ENCODE measurements at places on chromosomes 16 and 17.

- DNase-seq = peak; percentile 71
Measured at GRCh38 chr16:2715519-2715918, 4.5 kb downstream of the PRSS27 start.

GRCh38 chr17:27573971-27574525, 56.9 kb upstream of the LGALS9 start:
- DNase-seq = no peak

DNA sequence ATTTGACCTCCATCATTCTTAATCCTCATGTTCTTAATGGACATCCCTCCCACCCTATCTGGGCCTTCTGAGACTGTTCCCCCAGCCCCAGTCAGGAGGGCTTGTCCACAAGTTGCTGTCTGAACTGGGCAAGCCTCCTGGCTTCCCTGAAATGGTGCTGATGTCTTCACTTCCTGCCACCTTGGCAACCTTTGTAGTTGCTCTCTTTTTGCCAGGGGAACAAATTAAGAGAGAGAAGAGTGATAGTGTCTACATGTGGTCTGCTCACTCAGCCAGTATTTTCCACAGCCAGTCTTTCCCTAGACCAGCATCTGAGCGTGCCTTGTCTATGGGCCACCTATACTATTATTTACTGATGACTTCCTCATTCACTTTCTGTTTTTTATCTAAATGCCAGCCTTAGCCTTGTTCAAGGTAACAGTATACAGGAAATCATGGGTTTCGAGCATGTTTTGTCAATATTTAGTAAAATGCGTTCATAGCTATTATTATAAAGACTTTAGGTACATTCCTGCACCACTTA, 710.1 kb downstream of the MAF start:
- DNase-seq = no peak

- no peak for DNase-seq
Measured at GRCh38 chr16:29983420-29984136, 9.9 kb downstream of the TAOK2 start.

DNA sequence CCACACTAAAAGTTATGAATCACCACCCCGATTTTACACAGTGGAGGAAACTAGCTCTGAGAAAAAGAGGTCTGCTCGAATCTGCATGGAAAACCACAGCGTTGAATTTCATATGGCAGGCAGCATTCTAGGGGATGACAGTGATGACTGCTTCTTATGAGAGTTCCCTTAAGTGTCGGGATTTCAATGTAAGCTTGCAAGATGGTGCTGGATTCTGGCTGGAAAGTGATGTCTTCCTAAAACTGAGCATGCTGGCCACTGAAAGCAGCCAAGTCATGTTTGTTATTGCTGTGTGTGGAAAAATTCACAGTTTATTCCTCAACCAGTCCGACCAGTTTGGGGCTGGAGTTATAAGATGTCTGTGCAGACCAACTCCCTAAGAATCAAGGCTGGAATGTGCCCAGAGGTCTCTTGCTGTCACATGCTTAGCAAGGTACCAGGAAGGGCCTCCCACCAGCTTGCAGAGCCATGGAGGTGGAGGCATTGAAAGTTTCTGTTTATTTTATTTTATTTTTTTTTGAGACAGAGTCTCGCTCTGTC, 37.2 kb upstream of the GAN start:
- DNase-seq = no peak

DNA sequence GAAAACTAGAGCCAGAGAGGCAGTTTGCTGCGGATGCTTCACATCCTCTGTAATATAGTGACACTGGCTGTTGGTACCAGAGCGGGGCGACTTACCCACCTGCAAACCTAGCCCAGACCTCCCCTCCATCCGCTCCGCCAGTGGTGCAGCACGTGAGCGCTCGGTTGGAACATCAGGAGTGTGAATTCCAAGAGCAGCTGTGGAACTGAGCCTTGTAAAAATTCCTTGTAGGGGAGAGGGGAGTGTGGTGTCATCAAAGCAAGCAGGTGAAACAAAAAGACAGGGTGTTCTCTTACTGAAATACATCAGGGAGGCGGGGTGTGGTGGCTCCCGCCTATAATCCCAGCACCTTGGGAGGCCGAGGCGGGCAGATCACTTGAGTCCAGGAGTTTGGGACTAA, 51.3 kb downstream of the CCDC42 start:
- DNase-seq = no peak

- no peak for DNase-seq
Measured at GRCh38 chr16:51138178-51138577, 12.9 kb downstream of the SALL1 start.

DNA sequence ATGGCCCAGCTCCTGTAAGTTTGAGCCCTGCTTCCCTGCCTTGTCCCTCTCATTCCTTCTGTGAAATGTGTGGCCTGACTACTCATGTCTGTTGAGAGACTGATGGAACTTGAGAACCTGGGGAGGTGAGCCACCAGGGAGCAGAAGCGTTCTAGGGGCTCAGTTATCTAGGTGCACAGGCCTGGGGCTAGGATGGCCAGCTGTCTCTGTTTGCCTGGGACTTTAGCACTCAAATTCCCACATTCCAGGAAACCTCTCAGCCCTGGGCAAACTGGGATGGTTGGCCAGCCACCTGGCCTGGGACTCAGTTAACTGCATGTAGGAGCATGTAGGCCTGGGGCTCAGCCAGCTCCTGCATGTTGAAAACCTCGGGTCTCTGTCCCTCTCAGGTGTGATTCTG, 9.3 kb upstream of the EPN3 start:
- no peak for DNase-seq

- DNase-seq = no peak
Measured at GRCh38 chr16:4345836-4346781, 5.0 kb downstream of the PAM16 start.

GRCh38 chr16:56795011-56795410, 65.1 kb downstream of the NUP93 start:
- no peak for DNase-seq

DNA sequence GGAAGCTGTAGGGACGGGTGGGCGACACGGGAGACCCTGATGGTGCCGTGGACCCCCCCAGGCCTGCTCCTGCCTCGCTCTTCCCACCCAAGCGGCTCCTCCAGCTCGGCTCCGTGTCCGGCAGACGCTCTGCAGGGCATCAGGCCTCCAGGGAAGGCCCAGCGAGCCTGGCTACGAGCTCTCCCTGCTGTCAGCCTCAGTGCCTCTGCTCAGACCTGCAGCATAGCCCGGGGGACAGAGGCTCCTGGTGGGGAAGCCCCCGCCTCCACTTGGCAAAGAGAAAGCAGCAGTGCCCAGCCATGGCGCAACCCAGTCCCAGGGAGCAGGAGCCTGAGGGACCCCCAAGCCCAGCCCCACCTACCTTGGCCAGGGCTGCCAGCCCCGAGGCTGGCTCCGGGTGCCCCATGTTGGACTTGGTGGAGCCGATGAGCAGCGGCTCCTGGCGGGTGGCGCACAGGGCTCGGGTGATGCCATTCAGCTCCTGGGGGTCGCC, 5.9 kb downstream of the FASN start:
- no peak for DNase-seq

GRCh38 chr17:48378708-48379392, 51.2 kb downstream of the SKAP1 start:
- no peak for DNase-seq

DNA sequence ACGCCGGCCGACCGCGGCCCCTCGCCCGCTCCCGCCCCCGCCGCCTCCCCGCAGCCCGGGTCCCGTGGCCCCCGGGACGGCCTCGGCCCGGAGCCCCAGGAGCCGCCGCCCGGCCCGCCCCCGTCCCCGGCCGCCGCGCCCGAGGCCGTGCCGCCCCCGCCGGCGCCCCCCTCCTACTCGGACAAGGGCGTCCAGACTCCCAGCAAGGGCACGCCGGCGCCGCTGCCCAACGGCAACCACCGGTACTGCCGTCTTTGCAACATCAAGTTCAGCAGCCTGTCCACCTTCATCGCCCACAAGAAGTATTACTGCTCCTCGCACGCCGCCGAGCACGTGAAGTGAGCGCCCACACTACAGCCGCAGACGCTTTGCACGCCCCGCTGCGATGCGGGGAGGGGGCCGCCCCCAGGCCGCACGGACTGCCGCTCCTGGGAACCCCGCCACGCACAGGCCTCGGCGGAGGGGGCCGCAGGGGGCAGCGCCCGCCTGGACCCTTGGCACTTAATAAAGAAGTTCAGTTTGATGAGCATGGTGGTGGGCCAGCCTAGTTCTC, 35.5 kb upstream of the ZC3H18 start:
- DNase-seq = no peak

Measured in stimulated activated CD8-positive, alpha-beta memory T cell treated with anti-CD3 and anti-CD28 coated beads, Interleukin-15, amount 100 ng/mL, for 48 hours (primary cell).